ENCODE measurements at places on chromosomes 13 and 19.
A peak's percentile ranks its signal among the peaks of the same experiment; 100 is the strongest.

DNA sequence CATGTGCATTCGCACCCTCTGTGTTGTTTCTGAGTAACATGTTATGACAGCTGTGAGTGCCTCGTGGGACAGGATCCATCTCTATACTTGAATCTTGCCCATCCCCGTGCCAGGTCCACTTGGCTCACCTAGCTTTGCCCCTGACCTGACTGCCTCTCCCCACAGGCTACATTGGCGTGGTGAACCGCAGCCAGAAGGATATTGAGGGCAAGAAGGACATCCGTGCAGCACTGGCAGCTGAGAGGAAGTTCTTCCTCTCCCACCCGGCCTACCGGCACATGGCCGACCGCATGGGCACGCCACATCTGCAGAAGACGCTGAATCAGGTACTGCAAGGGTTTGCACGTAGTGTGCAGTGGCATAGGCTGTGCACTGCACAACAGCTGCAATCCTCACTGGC lies 53.2 kb downstream of the TMED1 start:
- no peak for DNase-seq

DNA sequence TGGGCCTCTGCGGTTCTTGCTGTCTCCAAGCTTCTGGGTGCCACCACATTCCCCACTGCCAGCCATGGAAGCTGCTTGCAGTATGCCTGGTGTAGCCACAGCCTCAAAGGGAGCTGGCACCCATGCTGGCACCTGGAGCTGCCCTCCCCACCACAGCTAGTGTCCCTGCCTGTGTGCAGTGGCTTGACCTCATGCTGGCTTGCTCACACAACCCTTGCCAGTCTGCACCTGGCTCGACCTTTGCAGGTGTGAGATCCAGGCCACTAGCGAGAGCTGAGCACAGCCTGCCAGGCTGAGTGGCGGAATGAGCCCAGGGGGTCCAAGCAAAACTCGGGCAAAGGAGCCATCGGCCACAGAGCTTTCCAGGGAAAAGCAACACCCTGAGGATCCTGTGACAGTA lies 236.7 kb upstream of the CSNK1A1L start:
- DNase-seq, result no peak

DNA sequence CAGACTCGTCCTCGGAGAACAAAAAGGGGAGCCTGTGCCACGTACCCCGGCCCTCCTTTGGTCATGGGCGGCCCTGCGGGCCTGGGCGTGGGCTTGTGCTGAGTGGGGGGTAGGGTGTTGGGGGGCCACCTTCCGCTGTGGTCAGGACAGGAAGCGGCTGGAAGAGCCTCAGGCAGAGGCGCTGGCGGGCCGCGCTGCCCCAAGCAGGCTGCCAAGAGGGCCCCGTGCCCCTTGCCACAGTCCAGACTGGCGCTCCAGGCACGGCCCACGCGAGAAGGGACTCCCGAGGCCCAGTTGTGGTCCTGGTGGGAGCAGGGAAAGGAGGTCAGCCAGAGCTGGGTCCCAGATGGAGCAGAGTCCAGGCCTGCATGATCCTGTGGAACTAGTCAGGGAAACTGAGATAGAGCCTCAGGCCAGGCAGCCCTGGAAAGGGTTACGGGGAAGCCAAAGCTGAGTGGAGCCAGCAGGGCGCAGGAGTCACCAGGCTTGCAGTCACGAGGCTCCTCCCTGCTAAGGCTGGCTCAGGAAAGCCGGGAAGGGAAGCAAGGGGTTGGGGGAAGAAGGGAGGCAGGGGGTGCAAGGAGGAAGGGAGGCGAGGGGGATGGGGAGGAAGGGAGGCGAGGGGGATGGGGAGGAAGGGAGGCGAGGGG lies 135.0 kb downstream of the CRYL1 start:
- DNase-seq, result no peak

GRCh38 chr13:96053003-96053703 lies at the start of gene UGGT2:
Gene UGGT2, minus strand, starts transcription at chr13:96053401. Its CDS starts 89 bp downstream, at chr13:96053312.
- peak; percentile 79 for DNase-seq

DNA sequence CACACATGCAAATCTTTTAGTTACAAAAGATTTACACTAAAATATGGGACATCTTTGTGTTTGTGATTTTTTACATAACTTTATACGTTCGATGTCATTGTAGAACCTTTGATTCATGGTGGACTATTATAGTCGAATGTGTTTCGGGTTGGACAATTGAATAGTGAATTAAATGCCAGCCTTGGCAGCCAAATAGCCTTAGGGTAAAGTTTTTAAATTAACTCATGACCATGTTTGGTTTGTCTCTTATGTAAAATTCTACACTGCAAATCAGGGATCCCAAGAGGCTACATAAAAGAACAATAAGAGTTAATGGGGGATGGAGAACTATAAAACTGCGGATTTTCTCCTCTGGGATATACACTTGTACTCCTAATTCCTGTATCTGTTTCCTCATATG lies 1735.6 kb upstream of the SPRY2 start:
- DNase-seq, result no peak

DNA sequence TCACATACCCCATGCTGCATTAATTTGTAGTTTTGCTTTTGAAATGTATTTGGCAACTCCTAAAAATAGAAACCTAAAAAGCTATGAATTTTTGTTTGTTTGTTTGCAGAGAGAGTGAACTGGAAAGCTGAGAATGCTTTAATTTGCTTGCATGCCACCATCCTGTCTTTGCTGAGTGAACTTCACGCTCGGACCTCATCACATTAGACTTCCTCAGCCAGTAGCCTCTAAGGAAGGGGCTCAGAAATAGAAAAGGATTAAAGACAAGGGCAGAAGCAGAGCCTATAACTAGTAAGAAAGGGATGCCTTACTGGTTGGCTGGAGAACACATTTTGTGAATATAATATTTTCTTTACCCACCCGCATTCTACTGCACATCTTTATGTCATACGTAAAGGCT lies 275.1 kb downstream of the DCLK1 start:
- DNase-seq, result no peak

DNA sequence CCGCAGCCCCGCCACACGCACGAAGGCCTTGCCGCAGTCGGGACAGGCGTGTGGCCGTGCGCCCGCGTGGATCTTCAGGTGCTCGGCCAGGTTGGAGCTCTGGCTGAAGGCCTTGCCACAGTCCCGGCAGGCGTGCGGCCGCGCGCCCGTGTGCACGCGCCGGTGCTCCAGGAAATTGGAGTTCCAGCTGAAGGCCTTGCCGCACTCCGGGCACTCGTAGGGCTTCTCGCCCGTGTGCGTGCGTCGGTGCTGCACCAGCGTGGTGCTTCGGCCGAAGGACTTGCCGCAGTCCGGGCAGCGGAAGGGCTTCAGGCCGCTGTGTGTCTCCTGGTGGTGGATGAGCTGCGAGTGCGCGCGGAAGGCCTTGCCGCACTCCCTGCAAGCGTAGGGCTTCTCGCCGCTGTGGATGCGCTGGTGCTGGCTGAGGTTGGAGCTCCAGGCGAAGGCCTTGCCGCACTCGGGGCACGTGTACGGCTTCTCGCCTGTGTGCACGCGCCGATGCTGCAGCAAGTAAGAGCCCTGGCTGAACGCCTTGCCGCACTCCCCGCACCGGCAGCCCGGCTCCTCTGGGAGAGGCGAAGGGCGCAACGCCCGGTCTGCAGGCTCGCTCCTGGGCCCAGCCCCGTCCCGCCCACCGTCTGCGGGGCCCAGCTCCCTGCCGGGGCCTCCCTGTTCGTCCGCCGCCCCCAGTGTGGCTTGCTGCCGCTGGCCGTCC lies 3.6 kb upstream of the A1BG start:
- DNase-seq, result no peak

DNA sequence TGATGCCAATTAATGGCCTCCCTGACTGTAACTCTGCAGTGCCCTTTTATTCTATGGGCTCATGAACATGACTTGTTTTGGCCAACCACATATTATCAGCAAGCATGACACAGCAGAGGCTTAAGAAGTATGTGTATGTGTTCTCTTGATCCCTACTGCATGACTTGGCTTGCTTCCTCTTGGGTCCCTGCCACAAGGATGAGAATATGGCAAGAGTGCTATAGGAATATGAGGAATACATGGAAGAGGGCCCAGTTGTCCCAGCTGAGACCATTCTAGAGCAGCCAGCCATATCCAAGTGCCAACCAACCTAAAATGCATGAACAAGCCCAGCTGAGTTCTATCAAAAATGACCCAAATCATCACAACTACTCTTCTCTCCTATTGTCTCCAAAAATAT lies 576.7 kb upstream of the PCDH9 start:
- no peak for DNase-seq

- no peak for DNase-seq
These were observed 32.2 kb upstream of the ZNF766 start for GRCh38 chr19:52237197-52237596.

DNA sequence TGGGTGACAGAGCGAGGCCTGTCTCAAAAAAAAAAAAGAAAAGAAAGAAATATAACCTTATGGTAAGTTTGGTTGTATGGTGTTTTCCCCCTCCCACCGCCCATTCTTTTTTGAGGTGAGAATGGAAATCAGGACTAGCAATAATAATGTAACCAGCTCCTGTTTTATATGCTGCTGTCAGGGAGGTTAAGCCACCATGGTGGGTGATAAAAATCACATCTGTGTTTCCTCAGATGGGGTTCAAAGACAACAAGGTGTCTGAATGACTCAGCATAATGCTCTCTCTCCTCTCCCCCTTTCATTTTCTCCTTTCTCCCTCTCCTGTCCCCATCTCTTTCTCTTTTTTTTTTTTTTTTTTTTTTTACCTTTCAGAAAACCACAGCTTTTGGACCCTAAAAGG lies 28.3 kb upstream of the GARRE1 start:
- no peak for DNase-seq

- no peak for DNase-seq
These were observed 34.1 kb downstream of the ERCC5 start for GRCh38 chr13:102879793-102880499.

GRCh38 chr13:31433207-31433606 lies 233.4 kb downstream of the B3GLCT start:
- no peak for DNase-seq

GRCh38 chr19:29770648-29771047 lies 41.1 kb upstream of the CCNE1 start:
- no peak for DNase-seq

DNA sequence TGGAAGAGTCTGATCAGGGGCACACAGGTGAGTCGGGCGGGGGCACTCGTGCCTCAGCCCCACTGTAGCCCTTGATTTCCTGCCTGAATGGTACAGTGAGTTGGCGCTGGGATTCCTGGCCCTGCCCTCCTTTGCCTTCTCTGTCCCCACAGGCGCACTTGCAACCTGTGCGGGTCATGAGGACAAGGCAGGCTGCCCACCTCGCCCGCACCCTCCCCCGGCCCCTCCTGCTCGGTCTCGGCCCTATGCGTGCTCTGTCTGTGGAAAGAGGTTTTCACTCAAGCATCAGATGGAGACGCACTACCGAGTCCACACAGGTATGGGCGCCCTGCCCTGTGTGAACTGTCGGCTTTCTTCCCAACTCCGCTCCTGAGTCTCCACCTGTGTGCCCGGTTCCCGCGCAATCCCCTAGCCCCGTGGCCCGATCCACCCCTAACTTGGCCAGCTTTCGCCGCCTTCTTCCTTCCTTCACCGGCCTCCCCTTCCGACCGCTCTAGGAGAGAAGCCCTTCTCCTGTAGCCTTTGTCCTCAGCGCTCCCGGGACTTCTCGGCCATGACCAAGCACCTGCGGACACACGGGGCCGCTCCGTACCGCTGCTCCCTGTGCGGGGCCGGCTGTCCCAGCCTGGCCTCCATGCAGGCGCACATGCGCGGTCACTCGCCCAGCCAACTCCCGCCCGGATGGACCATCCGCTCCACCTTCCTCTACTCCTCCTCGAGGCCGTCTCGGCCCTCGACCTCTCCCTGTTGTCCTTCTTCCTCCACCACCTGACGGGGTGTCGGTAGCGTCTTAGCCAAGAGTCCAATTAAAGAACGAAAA lies 1.6 kb upstream of the KMT2B start:
- no peak for DNase-seq

DNA sequence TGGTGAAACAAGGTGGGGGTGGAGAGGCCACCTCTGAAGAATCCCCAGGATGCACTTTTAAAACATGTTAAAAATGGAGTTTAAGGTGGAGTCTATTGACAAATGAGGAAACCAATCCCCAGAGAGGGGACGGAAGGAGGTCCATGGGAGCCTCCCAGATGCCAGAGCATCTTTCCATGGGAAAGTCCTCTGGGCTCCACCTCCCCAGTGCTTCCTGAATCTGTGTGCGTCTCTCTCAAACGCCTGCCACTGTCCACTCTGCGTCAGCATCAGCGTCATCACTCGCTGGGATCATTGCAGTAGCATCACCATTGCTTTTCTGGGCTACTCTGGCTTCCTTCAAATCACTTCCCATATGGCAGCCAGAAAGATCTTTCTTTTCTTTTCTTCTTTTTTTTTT lies 6.2 kb downstream of the GPR4 start:
- DNase-seq, result no peak

DNA sequence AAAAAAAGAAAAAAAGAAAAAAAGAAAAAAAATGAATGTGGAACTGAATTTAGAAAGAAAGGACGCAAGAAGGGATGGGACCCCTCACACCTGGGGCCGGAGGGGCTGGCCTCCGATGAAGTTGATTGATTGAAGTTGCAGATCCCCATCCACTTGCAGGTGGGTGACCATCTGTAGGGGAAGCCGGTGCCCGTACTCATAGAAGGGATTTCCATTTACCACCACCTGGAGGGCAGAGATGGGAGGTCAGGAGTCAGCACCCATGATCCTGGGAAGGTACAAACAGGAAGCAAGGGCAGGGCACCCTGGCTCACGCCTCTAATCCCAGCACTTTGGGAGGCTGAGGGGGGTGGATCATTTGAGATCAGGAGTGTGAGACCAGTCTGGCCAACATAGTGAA lies 6.4 kb downstream of the LGALS4 start:
- no peak for DNase-seq

DNA sequence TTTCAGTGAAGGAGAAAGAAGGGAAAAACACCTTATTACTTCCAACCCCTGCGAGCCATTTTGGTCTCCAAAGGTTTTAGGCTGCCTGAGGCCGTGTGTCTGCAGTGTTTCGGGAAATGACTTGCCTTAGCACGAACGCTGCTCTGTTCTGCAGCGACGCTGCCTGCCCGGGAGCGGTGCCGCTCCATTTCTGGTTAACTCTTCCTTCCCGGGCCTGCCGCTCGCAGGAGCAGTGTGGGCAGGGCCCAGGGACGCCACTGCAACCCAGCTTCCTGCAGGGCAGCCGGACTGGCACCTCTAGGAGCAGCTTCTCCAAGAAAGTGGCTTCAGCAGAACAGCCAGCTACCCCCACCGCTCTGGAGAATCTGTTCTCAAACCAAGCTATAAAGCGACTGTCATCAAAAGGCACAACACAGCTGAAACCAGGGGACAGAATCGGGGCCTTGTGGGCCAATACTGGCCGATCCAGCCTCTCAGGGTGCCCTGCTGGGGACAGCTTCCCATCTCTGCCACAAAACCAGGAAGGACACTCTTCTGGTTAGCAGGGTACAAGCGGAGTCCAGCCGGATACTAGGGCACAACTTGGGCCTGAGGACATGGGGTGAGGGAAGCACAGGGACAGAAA lies 72.2 kb downstream of the KCTD15 start:
- DNase-seq, result no peak

Data from hypothalamus (tissue), 51 donors.